ENCODE measurements at places on chromosomes 12 and 14.
A peak's percentile ranks its signal among the peaks of the same experiment; 100 is the strongest.

- no peak for DNase-seq
Observed at GRCh38 chr12:69873429-69873828, 48.4 kb downstream of the MYRFL start.

DNA sequence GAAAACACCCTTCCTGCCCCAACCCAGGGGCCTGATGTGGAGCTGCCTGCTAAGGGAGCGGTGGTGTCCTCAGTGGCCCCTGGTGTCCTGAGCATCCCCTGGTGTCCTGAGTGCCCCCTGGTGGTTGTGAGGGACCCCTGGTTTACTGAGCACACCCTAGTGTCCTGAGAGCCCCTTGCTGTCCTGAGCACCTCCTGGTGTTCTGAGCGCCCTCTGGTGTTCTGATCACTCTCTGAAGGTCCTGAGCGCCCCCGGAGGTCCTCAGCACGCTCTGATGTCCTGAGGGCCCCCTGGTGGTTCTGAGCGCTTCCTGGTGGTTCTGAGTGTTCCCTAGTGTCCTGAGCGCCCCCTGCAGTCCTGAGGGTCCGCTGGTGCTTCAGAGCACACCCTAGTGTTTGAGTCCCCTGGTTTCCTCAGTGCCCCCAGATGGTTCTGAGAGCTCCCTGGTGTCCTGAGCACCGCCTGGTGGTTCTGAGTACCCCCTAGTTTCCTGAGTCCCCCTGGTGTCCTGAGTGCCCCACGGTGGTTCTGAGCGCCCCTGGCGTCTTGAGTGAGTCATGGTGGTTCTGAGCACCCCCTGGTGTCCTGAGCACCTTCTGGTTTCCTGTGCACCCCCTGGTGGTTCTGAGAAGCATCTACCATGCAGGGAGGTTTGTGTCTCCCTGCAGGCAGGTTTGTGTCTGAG lies 1004.2 kb downstream of the TMEM121 start:
- DNase-seq = no peak

DNA sequence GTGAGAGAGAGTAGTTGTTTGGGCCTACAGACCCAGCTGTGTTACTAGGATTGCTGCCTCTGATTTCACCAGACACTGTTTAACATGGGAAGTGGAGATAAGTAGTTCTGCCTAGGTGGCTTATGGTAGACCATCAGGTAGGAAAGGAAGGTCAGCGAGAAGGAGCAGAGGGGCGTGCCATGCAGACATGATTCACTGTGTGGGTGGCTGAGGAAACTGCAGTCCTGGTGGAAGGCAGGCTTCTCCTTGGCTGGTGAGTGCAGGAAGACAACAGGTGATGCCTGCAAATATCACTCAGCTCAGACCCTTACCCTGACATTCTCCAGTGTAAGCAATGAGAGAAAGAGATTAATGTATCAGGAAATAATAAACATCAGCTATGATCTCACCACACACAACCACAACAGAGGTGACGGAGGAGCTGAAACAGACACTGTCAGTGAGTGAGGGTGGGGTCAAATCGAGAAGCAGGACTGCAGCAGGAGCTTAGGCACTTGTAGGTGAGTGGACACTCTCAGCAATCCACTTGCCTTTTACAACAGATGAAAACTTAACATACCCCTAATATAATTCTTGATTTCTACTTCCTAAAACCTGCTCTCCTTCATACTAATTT lies 2.1 kb upstream of the PRR4 start:
- no peak for DNase-seq

DNA sequence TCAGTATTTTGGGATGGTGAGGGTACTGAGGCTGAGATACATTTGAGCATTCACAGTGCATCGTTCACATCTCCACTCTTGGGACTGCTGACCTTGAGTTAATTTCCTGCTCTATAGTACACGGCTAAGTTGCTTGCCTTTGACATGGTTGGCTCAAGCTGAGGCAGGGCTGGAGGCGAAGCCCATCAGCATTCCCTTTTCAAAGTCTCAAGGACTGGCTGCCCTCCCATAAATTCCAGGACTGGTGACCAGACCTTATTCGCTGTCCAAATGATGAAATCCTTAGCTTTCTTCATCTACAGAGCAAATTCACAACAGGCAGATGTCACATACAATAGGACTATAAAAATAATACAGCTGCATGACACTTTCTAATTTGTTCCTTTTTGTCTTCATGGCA lies 85.9 kb downstream of the SSPN start:
- DNase-seq = no peak

DNA sequence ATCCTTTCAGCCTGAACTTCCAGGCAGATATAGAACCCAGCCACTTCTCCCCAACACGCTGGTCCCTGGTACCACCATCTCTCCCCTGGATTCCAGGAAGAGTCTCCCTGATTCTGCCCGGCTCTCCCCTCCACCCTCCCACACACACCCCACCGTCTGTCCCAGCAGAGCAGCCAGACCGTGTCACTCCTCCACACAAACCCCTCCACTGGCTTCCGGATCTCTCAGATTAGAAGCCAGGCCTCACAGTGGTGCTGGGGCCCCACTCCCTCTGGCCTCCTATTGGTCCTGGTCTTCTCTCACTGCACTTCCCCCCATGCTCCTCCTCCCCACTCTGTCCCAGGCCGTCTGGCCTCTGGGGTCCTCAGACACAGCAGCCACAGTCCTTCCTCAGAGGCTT lies 52.4 kb upstream of the CDKN3 start:
- DNase-seq = peak; percentile 96

- no peak for DNase-seq
Observed at GRCh38 chr12:52645120-52645761, 6.8 kb downstream of the KRT2 start.

DNA sequence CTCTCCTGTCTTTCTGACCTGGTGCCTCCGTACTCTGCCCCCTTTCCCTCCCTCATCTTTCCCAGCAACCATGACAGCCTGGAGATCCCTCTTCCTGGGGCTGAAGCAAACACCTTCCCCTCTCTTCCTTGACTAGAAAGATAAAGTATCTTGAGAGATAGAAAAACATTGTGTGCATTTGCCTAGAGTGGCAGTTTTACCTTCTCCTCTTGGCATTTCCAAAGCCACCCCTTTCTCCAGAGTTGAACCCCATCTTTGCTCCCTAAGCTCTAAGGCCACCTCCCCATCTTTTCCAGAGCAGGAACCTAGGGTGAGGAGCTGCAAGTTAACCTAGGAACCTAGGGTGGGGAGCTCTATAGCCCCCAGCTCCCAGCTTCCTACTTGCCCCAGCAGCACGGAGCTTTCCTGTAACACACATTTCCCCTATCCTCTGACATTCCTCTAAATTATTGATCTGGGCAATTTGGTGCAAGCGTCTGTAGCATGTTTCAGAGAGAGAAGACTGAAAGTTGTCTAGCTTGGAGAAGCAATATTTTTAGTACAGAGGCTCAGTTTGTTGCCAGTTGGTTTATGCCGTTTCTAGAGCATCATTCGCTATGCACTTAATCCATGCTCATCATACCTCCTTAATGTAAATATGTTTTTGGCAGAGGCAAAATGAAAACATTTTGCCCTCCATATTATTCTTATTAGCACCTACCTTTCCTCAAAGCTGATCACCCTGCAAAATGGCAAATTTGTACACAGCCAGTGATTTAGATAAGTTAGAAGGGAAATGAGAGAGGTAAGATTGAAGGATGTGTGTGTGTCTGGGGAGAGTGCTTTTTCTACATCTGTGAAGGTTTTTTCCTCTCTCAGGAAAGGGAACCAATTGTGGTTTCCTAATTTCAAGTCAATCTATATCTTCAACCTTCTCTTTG lies 5.4 kb upstream of the TBX3 start:
- no peak for DNase-seq

DNA sequence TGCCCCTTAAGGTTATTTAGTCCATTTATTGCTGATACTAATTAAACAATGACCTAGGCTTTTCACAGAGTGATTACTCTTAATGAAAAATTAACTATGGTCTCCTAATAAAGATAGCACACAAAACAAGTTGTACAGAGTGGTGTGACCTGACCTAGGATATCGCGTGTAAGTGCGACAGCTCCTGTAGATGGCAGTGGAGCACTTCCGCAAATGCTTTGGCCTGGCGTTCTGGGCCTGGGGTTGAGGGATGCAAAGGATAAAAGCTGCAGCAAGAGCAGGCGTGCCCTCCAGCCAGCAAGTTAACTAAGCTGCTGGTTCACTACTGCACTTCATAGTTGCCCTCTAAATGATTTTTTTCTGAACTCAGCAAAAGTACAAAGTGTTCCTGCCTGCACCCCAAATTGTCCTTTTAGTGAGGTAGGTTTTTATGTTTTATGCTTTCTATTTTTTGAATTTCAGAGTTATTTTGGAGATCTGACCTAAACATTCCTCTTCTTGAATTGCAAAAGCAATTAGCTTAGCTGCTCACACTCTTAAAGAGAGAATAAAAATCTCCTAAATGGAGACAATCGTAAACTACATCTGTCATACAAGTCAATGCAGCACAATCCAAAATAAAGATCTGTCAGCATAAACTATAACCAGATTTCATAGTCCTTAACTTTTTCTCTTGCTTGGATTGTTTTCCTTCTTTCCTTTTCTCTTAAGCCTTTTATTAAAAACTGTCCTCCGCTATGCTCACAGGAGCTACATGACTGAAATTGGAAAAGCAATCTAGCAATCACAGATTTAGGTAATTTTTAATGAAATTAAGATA lies 379.6 kb downstream of the LRIG3 start:
- DNase-seq = peak; percentile 84

- no peak for DNase-seq
Observed at GRCh38 chr14:22780105-22780679, 13.7 kb downstream of the OXA1L start.

- no peak for DNase-seq
Observed at GRCh38 chr14:23447361-23448350, 12.2 kb upstream of the MYH7 start.

DNA sequence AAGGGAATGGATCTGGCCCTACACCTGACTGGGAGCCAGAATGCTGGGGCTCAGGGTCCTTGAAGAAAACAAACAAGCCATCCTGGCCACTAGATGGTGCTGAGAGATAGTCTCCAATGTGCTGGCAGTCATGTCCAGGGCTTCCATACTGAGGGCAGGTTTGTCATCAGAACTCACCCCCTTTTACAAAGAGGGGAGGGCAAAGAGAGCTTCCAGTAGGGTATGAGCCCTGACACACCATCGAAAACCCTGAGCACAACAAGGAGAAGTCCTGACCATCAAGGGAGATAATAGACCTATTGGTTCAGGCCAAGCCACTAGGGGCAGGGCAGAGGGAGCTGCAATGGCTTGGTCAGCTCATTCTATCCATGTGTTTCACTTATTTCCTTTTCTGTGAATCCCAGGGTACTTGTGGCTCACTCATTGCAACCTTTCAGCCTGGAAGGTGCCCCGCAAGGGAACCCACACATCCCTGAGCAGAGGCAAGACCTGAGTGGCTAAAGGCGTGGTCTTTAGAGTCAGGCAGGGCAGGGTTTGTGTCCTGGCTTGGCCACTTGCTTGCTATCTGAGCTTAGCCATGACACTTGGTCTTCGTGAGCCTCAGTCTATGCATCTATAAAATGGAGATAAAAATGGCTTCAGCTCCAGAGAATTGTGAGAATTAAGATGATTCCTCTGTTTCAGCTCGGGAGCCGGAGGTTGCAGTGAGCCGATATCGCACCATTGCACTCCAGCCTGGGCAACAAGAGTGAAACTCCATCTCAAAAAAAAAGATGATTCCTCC lies 6.2 kb upstream of the PLEKHH1 start:
- peak; percentile 44 for DNase-seq

DNA sequence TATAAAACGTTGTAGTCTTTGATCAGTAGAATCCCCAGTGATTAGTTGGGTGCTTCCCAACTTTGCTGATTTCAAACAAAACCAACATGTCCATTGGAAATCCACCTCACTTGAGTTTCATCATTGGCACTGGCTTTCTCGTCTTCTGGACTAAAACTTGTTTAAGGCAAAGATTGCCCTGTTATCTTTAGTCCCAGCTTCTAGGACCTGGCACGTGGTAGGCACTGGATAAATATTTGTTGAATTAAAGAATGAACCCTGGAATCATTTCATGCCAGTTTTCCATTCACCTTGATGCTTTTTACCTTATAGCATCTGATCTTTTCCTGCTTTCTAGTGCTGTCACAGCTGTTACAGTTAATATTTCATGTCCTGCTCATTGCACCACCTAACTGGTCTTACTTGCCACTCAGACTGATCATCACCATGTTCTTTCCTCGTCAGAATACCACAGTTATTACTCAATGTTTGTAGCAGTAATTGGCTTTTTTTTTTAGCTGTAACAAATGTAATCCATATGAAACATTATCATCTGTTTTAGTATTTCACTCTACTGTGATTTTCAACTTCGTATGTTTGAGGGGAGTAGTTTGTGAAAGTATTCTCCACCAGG lies 7.3 kb upstream of the C12orf50 start:
- DNase-seq = no peak

DNA sequence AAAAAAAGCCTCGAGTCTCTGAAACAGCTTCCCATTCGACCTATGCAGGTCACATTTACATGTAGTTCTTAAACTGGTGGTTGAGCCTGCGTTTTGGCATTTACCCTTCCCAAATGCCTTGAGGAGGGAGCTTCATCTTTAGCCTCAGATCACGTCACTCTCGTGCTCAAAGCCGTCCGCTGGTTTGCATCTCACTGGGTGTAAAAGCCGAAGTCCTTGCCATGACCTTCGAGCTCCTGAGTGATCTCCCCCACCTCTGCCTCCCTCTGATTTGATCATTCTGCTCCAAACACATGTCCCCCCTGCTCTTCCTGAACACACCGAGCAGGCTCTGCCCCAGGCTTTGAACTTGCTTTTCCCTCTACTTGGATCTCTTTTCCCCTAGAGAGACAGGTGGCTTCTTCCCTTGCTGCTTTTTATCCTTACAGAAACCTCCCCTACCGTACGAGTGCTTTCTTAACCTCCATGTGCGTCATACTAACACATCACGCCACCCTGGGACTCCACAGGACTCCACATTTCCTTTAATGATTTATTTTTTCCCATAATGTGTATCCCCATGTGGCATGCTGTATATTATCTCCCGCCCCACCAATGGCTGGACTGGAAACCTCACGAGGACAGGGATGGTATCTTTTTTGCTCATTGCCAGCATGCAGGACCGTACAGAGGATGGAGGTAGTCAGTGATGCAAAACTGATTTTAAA lies 610.7 kb downstream of the VRK1 start:
- no peak for DNase-seq

GRCh38 chr12:79766705-79767464 lies 76.1 kb upstream of the PAWR start:
- no peak for DNase-seq

DNA sequence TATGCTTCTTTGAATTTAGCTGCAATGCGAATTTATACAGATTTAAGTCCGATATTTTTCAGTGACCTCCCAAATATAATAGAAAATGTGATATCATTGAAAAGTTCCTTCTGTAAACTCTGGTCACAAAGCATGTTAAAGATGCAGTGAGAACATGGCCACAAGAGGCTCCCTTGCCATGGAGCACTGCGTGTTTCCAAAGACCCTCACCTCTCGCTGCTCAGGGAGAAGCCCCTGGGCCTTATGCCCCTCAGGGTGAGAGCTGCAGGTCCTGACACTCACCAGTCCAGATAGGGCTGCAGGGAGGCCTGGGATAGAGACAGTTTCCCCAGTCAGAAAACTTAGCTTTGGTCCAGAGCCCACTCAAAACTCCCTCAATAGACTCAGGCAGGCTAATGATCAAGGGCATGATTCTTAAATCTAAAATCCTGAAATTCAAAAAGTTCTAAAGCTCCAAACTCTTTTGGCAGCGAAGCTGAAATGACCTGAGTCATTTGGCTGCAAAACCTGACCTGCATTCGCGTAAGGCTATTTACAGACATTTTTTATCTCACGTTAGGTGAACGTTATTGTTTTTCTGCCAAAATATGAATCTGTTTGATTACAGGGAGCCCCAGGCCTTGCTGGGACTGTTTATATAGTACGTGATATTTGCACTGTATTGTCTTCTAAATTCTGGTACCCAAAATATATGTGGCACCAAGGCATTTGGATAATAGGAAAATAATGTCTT lies 67.8 kb downstream of the CAPZA3 start:
- DNase-seq = no peak

GRCh38 chr12:125861299-125862281 lies 796.4 kb downstream of the AACS start:
- no peak for DNase-seq

All from Kasumi-1 (cell line).